ENCODE measurements at places on chromosomes 13 and 19. TPM values are rescaled to one million over a fixed set of nuclear protein-coding genes. Genes with fewer than 3 reads are reported as not detected.
A peak's percentile ranks its signal among the peaks of the same experiment; 100 is the strongest.

Gene ZNF225
- 3.0 TPM for total RNA-seq

GRCh38 chr13:93399212-93399611 lies 172.6 kb downstream of the GPC6 start:
- DNase-seq = no peak

DNA sequence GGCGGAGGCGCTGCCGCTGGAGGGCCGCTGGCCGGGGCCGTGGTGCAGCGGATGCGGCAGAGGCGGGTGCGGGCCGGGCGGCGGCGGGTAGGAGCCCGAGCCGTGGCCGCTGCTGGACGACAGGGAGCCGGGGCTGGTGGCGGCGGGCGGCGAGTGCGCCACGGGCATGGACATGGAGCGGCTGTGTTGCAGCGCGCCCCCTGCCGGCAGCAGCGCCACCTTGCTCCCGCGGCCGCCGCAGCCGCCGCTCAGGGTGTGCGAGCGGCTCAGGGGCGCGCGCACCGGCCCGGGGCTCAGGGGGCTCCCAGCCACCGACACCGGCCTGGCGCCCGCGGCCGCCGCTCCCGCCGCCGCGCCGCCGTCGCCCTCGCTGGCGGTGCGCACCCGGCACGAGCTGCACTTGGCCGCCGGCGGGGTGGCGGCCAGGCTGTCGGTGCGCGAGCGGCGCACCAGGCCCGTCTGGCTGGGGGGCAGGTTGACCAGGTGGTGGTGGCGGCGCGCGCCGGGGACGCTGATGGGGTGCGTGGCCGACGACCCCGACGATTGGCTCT lies 1.7 kb downstream of the IRS2 start:
- peak; percentile 91 for DNase-seq

- peak; percentile 41 for DNase-seq
These were observed 2.7 kb downstream of the PIAS4 start for GRCh38 chr19:4009990-4010807.

Data from Right ventricle myocardium inferior (tissue), 1 donor.